Progenitor cell of endocrine pancreas (in vitro differentiated cells): ENCODE measurements at places on chromosomes 13 and 19. TPM values are rescaled to one million over a fixed set of nuclear protein-coding genes. Genes with fewer than 3 reads are reported as not detected.

The INSL3 gene
- not detected in 2 replicates for total RNA-seq

DNA sequence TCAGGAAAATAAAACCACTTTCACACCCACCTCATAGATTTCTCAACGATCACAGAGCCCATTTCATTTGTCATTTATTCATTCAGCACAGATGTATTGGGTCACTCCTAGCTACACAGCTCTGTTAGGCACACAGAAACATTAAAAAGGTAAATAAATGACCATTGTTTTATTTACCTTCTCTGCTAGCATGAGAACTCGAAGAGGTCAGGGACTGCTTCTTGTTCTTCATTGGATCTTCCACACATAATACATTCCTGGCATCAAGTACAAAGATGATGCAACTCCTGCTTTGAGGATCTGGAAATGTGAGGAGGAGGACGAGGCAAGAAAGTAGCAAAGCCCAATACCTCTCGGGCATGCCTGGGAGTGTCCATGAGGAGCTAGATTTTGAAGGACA is 168.1 kb downstream of the RBM26 start:
- no peak for DNase-seq

- no peak for DNase-seq
Measured at GRCh38 chr13:110665491-110666254, 40.2 kb downstream of the CARS2 start.

The EHD2 gene
- 0.41 and 0.64 TPM in 2 replicates for total RNA-seq

- no peak for DNase-seq
Measured at GRCh38 chr13:73731564-73731963, 402.6 kb downstream of the KLF12 start.

The C19orf85 gene
- not detected in 2 replicates for total RNA-seq

DNA sequence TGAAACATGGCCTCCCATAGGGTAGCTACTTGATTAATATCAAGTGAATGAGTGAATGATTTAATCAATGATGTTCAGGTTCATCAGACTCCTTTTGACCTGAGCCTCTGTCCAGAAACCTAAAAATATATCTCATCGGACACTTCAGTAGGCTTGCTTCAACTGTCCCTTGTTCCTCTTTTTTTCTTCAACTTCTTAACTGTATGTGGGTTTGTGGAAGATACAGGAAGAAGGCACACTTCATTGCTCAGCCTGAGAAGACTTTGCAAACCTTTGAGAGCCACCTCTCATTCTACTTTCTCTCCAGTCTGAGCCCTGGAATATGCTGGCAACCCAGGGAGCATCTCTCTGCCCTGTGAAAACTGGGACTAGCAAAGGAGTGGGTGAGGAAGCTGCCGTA is 557.0 kb downstream of the FGF9 start:
- no peak for DNase-seq

The SNRNP70 gene
- total RNA-seq, result 355 and 363 TPM in 2 replicates

The MIA gene
- 4.6 and 8.5 TPM in 2 replicates for total RNA-seq

- no peak for DNase-seq
Measured at GRCh38 chr13:94239135-94239534, 240.3 kb downstream of the DCT start.

The CALR3 gene
- total RNA-seq, result not detected in 2 replicates

DNA sequence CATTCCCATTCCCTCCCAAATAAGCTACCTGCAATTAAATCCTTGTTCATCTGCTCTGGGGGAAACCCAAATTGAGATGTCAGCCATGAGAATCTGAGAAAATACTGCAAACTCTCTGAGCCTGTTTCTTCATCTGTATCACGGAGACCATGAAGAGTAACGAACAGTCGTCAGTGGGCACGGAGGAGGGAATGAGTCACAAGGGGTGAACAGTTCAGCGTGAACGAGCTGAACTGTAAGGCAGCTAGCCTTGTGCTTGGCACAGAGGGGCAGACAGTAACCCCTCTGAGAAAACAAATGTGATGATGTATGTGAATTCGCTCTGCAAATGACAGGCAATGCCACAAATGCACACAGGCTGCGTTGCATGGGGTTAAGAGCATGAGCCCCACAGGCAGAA is 288.7 kb downstream of the FOXO1 start:
- DNase-seq, result no peak

DNA sequence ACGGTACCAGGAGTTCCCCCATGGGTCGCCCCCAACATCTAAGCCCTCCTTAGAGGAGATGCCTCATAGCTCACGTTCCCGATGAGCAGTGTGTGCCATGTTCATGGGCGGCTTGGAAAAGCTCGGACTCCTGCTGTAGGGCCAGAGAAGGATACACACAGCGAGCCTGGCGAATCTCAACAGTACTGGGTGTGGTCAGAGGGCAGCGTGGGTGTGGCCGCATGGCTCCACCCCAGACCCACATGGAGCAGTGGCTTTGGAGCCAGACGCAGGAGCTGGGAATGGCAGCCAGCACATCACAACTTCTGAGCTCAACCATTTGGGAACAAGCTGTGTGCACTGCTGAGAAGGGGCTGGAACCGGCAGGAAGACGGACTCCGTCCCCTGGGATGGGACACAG is 15.6 kb downstream of the CAPS start:
- DNase-seq, result no peak

GRCh38 chr13:88675347-88675996 is 1004.3 kb downstream of the SLITRK5 start:
- no peak for DNase-seq

The VMAC gene
- total RNA-seq, result 13.9 and 15.2 TPM in 2 replicates

The RUBCNL gene
- 1.4 and 2.1 TPM in 2 replicates for total RNA-seq

DNA sequence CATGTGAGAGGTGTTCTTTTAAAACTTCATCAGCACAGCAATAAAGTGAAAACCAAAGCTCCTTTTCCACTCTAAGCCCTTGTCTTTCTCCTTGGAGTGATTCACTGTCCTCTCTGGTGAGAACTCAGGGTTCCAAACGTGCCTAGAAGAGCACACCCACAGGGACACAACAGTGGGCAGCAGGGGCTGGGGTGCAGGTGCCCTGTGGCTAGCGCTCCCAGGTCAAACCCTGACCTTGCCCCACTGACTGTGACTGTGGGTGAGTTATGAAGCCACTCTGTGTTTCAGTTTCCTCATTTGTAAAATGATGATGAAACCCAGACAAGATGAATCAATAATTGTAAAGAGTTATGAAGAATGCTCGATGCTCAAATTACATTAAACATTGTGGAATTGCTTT is 37.6 kb upstream of the IGFL1 start:
- DNase-seq, result no peak

DNA sequence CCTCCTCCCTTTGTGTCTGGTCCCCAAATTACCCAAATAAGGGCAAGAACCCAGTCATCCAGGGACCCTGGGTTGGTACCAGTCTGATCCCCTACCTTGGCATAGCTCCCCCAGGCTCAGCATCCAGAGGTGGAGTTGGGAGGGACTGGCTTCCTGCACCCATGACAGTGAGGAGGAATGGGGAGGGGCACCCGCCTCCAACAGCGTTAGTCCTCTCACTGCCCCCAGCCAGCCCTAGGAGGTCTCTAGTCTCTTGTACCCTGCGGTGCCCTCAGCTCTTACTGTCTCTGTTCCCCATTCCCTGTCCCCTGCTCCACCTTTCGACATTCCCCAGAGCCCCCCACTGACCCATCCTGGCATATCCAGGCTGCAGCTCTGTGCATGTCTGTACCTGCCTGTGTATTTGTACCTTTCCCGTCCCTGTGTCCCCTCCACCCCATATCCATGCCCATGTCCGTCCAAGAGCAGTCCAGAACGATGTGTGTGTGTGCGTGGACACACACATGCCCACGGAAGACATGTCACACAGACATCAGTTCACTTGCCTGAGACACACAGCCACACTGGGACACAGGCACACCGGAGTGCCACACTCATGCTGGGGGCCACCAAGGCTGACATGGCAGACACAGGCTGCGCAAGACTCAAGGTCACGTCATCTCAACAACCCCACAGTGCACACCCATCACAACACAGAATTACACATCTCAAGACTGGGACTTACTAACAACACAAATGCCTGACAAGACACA is 17.8 kb downstream of the ERFL start:
- no peak for DNase-seq

DNA sequence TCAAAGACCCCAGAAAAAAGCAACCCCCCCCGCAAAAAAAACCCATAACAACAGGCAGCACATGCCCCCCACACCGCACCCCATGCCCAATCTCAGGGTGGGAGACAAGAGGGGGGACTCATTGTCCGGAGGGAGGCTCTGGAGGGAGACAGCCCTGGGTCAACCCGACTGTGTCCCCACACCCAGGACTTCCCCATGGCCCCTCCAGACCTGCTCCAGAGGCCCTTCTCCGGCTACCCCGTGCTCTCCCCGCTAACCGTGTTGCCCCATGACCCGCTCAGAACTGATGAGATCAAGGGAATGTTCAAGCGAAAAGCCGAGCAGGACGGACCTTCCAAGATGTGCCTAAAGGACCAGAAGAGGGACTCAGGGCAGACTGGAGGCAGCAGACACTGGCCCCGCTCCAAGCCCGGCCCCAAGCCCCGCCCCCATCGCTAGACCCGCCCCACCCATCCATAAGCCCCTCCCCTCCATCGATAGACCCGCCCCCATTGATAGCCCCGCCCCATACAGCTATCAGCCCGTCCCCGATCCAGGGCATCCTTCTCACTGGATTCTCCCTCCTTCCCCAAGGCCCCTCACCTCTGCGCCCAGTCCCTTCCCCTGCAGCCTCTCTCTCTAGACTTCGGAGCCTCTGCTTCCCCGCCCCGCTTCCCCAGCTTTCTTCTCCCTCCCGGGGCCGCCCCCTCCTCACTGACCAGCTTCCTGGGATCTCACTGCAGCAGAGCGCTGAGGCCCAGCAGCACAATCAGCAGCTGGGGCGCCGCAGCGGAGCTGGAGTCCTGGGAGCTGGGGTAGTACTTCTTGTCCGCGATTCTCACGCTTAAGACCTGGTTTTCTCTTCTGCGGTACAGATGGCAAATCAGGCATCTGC is 2.2 kb downstream of the BST2 start:
- no peak for DNase-seq

The ERICH4 gene
- not detected in 2 replicates for total RNA-seq

DNA sequence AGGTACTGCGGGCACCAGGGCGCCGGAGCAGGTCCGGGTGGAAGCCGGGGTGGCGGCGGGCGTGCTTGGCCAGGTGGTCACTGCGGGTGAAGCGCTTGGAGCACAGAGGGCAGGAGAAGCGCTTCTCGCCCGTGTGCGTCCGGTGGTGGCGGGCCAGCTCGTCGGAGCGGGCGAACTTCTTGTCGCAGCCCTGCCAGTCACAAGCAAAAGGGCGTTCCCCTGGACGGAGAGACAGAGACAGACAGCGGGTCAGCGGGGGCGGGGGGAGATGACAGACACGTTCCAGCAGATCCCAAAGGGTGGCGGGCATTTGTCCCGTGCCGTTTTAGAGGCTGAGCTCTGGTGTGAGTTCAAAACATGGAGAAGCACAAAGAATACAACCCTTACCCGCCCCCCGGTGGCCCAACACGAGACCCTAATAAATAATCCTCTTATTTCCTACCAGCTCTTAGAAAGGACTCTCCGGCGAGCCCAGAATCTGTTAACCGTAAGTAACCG is 6.3 kb upstream of the REXO1 start:
- no peak for DNase-seq

The LIM2 gene
- not detected in 2 replicates for total RNA-seq

The TRPC4 gene
- total RNA-seq, result 4.2 and 5.3 TPM in 2 replicates
